ENCODE measurements at places on chromosomes 6 and 20.

DNA sequence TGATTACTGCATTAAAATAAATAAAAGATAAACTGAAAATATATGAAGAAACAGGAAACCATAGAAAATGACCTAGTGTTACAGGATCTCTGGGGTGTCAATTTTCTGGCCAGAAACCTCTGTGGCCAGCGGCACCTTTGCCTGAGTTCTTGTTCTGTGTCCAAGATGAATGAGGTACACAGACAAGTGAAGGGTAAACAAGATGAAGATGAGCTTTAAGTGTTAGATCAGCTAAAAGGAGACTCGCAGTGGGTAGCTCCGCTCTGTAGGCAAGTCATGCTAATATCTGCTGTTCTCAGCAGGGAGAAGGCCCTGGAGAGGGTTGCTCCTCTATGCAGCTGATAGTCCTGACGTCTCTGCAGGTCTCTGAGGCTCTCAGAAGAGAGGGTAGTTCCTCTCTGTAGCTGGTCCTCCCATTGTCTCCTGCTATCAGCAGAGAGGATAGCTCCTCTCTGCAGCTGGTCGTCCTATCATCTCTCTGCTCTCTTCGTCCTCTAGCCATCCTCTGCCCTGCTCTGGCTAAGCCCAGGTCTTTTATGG is 35.9 kb upstream of the TBC1D22B start:
- DNase-seq: no peak

DNA sequence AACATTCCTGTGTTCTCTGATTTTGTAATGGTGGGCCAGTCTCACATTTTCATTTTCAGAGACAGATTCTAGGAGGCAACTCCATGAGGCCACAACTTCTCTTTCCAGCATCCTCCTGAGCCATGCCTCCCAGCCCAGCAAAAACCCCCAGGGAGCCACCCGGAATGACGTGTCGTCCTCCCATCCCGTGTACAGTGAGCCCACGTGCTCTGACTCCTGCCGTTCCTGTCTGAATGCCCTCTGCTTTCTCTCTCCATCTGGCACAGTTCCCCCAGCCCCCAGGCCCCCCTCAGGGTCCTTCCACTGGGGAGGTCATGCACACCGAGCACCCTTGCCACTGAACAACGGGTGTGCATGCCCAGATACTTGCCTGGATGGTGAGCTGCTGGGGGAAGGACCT is 38.0 kb downstream of the C20orf203 start:
- DNase-seq: no peak

- no peak for DNase-seq
Observed at GRCh38 chr6:144159223-144159622, 8.9 kb downstream of the STX11 start.

DNA sequence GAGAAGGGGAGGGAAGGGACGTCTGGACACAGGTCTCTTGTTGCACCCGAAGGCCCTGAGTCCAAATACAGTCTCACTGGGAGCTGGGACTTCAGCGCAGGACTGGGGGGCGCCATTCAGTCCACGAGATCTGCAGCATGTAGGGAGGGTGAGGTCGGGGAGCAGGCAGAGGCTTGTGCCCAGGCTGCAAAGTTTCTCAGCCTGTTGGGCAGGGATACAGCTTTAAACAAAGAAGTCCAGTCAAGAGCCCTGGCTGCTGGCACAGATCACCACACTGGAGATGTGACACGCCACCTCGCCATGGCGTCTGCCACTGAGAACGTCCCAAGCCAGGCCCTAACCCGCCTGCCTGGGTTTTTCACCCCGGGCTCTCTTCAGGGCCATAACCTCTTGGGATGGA is 256.6 kb downstream of the DLL1 start:
- DNase-seq: no peak

- no peak for DNase-seq
Observed at GRCh38 chr20:33693741-33694638, 7.8 kb upstream of the E2F1 start.

- DNase-seq: peak; percentile 65
Observed at GRCh38 chr6:135179920-135180541, 1.1 kb upstream of the MYB start.

DNA sequence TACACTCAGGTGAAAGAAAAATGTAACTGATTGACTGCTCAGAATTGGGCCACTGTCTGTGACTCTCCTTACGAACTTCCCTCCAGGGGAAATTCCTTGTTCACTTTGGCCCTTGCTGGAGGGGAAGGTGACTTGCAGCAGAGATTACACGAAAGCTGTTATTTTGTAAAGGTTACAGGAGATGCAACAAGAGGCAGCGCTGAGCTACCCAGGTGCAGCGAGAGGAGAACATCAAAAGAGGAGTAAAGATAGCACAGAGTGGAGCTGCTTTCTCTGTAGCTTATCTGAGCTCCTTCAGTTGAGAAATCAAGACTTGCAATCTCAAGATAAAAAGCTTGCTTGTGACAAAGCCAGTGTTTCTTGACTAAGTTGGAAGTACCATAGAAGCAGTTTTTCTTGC is 144.6 kb downstream of the ARHGAP18 start:
- no peak for DNase-seq

DNA sequence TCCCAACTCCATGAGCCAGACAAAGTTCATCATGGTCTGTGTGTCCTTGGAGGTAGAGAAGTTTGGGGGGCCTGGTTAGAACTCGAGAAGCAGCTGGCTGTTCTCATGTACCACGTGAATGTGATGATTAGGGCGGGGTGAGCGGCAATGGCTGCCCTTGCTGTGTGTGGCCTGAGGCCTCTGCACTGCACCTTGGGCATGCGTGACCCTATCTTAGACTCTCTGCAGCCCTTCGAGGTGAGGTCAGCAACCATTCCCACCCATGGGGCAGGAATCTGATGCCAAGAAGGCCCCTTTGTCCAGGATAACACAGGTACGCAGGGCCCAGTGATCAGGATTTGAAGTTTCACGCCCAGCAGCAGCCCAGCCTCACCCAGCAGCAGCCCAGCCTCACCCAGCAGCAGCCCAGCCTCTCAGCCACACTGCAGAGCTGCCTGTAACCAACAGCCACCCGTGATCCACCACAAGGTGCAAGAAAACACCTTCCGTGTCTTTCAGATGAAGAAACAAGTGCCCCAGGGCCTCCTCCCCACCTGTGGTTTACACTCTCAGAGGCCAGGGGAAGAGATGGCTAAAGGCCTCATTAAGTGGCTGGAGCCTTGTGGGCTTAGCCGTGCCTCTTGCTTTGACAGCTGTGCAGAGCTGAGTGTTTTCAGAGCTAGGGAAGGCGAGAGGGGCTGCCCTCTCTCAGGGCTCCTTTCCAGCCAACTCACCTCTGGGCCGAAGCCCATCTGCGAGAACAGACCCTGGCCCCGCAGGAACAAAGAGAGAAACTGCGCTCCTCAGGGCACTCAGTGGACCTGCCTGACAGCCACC is 195.2 kb upstream of the CDH4 start:
- DNase-seq: no peak

GRCh38 chr6:158816803-158817727 is 2.1 kb downstream of the EZR start:
- peak; percentile 44 for DNase-seq

- no peak for DNase-seq
Observed at GRCh38 chr6:151679081-151679480, 128.4 kb upstream of the ESR1 start.

DNA sequence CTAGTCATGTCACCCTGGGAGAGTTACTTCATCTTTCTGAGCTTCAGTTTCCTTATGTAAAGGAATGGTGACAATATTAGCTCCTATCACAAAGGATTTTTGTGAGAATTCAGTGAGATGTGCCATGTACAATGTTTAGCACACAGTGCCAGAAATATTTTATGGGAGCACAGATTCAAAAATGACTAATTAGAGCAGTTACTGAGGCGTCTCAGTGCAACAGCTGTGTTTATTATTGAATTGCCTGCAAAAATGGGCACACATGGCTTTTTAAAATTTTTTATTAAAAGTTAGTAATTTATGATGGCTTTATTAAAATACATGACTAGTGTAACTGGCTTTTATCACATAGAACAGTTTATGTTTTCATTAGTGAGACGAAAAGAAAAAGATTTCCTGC is 134.3 kb upstream of the AHI1 start:
- DNase-seq: no peak

DNA sequence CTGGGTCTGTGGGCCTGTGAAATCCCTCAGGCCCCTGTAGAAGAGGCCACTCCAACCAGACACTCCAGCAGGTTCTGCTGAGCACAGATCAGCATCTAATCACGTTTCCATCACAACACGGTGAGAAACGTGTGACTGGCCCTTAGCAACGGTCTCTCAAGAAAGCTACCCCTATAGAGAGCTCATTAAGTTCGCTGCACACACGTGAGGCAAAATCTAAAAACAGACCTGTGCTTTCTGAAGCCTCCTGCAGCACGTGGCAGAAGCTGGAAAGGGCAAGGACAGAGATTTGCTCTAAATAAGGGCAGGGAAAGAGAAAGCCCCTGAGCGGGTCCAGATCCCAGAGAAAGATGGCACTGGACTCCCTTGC is 56.5 kb downstream of the GPR6 start:
- DNase-seq: no peak
